ENCODE measurements at places on chromosomes 3 and 15.
A peak's percentile ranks its signal among the peaks of the same experiment; 100 is the strongest.

DNA sequence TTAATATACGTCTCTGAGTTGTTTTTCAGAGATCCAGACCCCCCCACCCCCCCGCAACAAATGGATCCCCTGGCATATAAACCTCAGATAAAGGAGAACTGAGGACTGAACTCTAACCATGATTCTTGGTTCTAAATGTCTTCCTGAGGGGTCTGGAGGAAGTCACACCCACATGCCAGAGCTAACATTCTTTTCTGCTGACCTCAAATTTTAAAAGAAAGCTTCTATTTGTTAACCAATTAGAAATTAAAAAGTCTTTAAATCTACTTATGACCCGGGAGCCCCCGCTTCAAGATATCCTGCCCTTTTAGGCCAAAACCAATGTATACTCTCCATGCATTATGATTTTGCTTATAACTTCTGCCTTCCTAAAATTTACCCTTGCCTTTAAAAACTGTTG is 188.3 kb downstream of the ECT2 start:
- DNase-seq, result no peak

DNA sequence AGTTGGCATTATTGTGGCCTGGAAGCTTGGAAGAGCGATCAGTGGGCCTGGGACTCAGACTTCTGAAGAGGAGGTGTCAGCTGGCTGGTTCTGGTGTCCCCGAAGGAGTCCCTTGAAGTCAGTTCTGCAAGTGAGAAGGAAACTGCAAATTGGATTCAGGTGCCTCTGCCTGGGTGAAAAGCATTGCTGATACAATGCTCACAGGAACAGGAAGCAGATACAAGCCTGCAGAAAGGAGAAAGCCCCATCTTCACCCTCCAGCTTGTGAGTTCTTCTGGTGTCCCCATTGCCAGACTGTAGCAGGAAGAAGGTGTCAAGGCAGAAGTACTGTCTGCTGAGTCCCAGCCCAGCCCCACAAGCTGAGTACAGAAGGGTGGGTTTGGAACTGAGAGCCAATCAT is 271.3 kb downstream of the PLOD2 start:
- no peak for DNase-seq

DNA sequence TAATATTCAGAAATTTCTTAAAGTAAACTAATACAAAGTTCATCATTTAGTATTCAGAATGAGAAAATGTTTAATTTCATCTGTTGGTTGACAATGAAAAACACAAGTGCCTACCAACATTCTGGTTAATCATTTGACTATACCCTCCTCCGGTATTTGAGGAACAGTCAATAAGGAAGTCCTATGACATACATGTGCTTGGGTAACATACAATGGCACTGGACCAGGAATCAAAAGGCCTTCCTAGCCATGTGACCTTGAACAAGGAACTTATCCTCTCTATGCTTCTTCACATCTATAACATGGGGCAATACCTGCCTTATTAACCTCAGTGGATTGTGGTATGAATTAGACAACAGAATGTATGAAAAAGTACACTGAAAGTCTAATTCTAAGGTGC is 65.8 kb downstream of the ZNF280D start:
- DNase-seq, result no peak

- peak; percentile 37 for DNase-seq
Measured at GRCh38 chr15:57302640-57303257, 73.6 kb upstream of the CGNL1 start.

- DNase-seq, result no peak
Measured at GRCh38 chr3:106371971-106372805, 503.4 kb upstream of the CBLB start.

DNA sequence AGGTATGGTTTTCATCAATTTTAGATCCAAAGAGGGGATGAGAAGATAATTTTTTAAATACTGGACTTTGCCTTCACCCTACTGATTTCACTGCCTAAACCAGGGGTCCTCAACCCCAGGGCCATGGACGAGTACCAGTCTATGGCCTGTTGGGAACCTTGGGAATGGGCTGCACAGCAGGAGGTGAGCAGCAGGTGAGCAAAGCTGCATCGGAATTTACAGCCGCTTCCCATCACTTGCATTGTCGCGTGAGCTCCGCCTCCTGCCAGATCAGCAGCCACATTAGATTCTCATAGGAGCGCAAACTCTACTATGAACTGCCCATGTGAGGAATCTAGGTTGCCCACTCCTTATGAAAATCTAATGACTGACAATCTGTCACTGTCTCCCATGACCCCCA is 76.3 kb upstream of the TTBK2 start:
- DNase-seq, result no peak

GRCh38 chr15:75123395-75123794 is 78.3 kb upstream of the C15orf39 start:
- no peak for DNase-seq

- no peak for DNase-seq
Measured at GRCh38 chr3:277873-278272, 81.3 kb downstream of the CHL1 start.

DNA sequence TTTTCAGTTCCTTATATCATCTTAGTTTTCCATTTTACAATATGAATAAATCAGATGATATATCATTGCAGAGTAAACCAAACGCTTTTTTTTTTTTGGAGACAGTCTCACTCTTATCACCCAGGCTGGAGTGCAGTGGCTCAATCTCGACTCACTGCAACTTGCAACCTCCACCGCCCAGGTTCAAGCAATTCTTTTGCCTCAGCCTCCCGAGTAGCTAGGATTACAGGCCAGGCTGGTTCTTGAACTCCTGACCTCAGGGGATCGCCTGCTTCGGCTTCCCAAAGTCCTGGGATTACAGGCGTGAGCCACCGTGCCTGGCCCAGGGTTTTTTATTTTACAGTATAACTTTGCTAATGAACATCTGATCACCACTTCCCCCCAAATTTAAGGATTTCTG is 5.9 kb upstream of the EBLN2 start:
- no peak for DNase-seq

GRCh38 chr3:51163051-51163450 is 222.0 kb upstream of the MANF start:
- no peak for DNase-seq

DNA sequence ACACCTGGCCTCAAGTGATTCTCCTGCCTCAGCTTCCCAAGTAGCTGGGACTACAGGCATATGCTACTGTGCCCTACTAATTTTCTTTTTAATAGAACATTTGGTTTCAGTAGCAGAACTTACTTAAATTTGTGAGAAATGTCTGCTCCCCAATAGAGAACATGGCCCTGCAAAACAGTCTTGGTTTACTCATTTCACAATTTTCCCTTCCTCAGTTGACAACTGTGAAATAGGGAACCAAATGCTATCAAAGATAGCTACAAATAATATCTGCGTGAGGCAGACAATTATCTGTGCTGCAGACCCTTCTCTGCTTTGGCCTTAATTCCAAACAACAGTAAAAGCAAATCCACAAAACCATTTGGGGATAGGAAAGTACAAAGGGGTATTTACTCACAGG is 22.6 kb downstream of the METTL6 start:
- no peak for DNase-seq

DNA sequence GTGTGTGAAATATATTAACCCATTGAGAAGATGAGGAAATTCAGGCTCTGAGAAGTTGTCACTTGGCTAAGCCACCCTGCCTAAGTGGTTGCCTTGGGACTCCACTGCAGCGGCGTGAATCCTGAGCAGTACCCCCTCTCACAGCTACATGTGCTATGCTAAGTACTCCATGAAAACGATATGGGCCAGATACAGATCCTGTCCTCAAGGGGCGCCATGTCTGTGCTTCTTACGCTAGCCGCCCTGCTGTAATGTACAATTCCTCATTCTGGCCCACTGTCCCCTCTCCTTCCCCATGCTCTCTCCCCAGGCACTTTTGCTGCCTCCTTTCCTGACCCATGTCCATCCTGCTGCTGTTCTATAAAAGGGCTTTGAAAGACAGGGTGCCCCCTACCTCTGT is 140.3 kb downstream of the FEZF2 start:
- DNase-seq, result no peak

DNA sequence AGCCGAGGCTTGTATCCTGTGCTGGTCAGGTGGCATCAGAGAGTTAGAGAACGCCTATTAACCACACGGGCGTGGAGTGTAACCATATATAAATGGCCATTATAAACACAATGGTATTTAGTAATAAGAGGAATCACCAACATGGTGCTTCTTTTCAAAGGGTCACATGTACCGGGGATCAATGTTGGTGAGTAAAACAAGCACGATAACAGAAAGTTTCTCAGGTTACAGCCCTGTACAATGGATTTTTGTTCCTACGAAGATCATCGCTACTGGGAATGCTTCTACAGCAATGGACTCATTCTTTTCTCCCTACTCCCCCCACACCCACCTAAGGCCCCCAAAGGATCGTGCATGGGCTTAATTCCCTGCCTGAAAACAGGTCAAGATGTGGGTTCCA is 42.5 kb downstream of the MEIS2 start:
- no peak for DNase-seq

DNA sequence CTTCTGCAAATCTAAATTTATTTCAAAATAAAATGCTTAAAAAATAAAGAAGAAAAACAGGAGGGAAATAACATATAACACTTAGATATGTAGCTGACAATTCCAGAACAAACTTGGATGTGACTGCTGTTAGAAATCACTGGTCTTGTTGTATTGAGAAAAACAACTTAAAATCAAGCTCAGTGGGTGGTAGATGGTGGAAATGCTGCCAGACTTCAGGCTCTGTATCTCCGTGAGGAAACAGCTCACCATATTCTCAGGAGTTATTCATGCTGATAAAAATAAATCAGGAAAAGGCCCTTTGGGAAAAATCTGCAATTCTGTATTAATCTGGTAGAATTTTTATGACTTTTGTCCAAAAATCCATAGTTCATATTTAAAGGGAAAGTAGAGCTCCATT is 477.6 kb downstream of the RAP2B start:
- no peak for DNase-seq

DNA sequence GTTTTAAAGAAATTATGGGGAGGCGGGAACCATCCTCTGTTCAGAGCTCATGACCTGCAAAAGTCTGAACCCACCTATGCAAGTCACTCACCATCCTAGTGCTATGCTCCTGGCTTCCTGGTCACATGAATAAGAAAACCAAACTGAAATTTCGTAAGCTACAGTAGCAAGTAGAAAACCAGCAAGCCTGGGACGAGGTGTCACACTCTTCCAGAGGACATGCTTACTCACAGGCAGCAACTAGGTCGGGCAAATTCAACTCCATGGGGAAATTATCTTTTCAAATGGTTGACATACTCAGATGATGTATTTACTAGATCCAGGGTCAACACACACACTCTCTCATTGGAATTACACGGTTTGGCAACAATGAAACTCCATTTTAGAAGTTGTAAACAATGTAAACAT is 31.3 kb downstream of the LDHAL6B start:
- no peak for DNase-seq

DNA sequence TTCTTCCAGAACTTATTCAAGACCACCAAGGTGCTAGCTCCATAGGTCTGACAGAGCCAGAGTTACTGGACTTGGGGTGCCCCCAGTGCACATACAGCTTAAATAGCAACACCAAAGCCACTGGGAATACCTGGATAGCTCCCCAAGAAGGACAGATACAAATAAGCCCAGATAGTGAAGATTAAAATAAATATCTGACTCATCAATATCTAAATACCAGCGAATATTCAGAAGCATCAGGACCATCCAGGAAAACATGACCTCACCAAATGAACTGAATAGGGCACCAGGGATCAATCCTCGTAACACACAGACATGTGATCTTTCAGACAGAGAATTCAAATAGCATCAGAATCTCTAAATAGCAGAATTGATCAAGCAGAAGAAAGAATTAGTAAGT is 931.6 kb downstream of the OTOL1 start:
- no peak for DNase-seq

GRCh38 chr3:168021737-168022450 is 73.8 kb downstream of the GOLIM4 start:
- no peak for DNase-seq

GRCh38 chr3:194548346-194549321 is 61.8 kb upstream of the ATP13A3 start:
- no peak for DNase-seq

DNA sequence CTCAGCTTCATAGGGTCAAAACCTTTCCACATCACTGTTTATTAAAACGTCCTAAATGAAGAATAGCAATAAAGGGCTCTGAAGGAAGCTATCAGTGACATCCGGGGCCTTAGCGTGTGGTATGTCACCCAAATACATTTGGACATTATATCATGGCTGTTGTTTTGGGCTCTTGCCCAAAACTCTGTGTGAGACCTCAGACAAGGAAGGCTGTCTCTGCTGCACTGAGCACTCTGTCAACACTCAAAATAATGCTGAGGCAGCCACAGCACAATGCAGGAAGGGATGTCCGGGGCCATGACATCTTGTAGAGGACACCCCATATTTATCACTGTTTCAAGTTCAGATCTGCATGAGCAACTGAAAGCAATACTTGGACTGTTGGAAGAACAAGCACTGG is 293.8 kb upstream of the WNT5A start:
- DNase-seq, result no peak

GRCh38 chr3:72728958-72729467 is 119.2 kb downstream of the SHQ1 start:
- DNase-seq, result no peak

GRCh38 chr3:39255503-39256325 is 24.1 kb downstream of the CX3CR1 start:
- peak; percentile 22 for DNase-seq

DNA sequence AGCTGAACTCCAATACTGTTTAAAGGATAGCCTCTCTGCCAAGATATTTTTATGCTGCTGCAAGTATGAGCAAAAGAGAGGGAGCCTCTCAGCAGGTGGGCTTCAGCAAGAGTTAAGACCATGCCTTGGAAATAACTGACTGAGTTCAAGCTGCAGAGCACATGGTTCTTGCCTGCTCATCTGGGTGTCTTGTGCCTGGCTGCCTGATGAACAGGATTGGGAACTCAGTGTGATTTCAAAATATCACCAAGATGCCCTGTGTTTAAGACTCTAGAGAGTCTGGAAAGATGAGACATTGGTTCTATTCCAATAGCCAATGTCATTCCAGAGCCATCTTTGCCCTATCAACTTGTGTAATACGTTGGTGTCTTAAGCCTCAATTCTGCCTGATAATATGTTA is 147.5 kb upstream of the VEPH1 start:
- no peak for DNase-seq

GRCh38 chr3:112365636-112366035 is 32.7 kb downstream of the CD200 start:
- DNase-seq, result no peak

- peak; percentile 72 for DNase-seq
Measured at GRCh38 chr3:49930922-49931321, 1.3 kb upstream of the MON1A start.

DNA sequence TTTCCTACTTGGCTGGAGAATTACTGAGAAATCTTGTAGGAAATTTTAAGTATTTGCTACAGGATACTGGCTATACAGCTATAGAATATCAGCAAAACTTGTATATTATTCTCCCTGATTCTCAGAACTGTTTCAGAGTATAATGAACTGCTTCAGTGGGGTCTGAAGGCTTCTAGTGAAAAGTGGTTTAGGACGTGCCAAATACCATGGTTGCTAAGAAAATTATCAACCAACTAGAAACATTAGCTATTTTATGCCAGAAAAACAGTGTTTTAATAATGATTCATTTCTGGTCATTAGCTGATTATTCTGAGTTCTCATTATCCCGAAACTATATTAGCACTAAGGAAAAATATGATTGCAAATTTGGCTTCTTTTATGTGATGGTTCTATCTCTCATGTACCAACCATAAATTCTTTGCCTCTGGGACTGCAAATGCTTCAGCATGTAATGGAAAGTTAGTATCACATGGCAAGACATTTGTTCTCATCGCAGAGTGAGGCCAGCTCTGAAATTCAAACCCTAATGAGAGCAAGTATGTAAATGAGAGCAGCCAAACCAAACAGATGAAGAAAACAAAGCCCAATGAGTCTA is 11.0 kb upstream of the TSC22D2 start:
- no peak for DNase-seq

All from ecto neural progenitor cell (in vitro differentiated cells).